Activated CD8-positive, alpha-beta memory T cell treated with anti-CD3 and anti-CD28 coated beads, Interleukin-2, amount 50 U/mL, for 4 hours (primary cell): ENCODE measurements at places on chromosomes 6 and 20.

DNA sequence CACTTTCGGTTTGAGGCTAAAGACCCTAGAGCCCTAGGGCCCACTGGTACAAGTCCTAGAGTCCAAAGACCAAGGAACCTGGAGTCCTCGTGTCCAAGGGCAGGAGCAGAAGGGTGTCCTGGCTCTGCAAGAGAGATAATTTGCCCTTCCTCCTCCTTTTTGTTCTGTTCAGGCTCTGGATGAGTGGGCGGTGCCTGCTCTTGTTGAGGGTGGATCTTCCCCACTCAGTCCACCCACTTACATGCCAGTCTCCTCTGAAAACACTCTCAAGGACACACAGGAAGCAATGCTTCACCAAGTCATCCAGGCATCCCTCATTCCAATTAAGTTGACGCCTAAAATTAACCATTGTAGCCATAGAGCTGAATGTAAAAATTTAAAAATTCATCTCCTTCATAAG, 102.1 kb downstream of the UST start:
- no peak for DNase-seq

DNA sequence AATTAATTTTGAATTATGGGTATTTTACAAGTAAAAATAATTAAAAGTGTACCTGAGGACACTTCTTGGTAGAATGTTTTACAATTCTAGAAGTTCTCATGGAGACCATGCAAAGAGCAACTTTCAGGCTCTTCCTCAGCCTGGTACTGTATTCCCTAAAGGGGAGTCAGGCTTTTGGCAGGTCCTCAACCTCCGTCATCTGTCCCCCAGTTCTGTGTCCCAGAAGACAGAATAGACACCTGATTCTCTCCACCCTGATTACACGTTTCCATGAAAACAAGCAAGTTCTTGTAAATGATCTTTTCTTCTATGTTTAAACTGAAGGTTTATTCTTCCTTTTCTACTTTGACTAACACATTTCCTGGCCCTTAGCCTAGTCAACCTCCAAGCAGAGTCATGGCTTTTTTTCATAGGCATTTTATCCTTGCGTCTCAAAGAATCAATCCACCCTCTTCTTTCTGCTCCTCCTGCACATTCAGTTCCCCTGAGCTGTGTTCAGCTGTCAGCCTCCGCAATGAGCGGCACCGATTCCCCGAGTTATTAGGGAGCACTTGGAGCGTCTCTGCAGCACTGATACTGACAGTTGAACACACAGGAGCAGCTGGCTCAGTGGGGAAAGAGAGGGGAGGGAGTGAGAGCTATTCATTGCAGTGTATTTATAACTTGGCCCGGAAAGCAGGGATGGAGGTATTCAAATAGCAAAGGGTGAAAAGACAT, 1082.4 kb upstream of the MAP3K7 start:
- DNase-seq: no peak

DNA sequence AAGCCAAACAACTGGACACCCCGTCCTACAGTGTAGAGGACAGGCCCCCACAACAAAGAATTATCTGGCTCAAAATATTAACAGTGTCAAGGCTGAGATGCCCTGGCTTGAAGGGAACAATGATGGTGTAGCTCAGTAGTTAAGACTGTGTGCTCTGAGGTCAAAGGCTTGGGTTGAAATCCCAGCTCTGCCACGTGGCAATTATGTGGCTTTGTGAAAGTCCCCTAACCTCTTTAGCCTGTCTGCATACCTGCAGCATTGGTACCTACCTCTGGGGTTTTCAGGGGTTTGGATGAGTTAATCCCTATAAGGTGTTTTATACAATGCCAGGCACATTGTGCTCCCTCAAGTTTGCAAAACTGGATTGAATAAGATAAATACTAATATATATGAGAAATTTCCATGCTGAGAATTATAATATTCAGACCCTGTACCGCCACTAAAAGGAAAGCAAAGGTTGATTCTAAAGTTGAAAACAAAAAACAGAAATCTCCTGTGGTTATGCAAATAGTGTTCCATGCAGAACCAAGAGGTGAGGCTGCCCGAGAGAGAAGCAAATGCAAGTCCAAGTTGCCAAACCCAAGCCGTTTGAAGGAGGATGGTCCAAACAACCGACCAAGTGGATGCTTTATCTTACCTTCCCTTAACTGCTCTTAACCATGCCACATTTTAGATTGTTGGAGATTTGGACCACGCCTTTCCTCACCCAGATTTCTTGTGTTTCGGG, 199.8 kb downstream of the NFATC2 start:
- DNase-seq: no peak

GRCh38 chr6:111572216-111572706, 33.4 kb downstream of the TRAF3IP2 start:
- DNase-seq: no peak

DNA sequence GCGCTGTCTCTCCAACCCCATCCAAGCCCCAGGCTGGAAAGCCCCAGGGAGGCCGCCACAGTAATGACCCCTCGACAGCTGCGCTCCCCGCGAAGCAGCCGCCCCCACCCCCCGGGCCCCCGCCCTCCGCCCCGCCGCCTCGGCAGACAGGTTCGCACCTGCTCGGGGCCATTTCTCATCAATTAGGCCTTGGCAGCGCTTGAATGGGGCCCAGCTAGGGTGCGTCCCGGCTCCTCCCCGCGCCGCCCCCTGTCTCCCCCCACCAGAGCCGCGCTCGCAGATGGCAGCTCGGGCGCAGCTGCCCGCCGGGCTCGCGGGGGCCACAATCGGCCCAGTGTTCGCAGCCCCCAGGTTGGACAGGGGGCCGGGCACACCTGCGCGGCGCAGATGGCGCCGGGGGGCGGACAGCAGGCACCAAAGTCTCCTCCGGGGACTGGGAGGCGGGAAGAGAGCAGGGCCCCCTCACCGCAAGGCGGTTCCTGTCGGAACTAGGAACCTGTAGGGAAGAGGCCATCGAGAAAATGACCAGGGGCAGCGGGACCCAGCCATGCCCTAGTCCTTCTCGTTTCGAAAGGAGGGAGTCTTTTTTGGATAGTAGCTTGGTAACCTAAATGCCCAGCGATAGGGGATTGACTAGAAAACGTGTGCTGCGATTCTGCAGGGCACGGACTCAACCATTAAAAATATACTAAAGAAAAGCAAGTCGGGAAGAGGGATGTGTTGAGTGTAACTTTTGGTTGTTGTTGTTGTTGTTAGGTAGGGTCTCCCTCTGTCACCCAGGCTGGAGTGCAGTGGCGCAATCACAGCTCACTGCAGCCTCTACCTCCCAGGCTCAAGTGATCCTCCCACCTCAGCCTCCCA, 83.2 kb upstream of the EYA2 start:
- no peak for DNase-seq

GRCh38 chr6:119326291-119327005, 23.1 kb downstream of the MAN1A1 start:
- no peak for DNase-seq

GRCh38 chr20:4862661-4863060, 138.6 kb downstream of the SLC23A2 start:
- no peak for DNase-seq

DNA sequence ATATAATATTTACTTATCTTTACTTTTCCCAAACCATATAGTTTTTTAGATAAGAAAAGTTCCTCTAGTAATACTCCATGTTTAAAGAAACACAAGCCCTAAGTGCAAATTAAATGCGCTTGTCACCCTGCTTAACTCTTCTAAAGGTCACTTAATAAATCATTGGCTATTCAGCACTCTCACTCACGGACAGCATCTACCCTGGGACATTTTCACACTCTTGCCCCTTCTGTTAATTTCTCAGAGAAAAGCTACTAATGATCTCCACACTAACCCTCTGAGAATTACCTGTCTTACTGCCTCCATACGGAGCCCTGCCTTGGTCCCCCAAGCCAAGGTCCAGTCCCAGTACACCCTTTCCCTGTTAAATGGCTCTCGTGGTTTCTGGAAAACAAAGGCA, 102.2 kb downstream of the NRN1 start:
- DNase-seq: no peak

DNA sequence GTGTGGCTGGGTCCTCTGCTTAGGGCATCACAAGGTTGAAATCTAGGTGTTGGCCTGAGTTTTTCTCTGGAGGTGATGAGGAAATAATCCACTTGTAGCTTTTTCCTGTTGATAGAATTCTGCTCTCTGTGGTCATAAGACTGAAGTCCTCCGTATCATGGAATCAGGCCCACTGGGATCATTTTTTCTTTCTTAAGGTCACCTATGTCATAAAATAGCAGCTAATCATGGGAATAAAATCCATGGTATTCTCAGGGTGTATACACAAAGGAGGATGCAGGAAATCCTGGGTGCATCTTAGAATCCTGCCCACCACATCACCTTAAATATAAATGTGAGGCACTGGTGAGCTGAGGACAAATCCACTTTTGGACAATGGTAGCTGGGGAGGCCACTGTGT, 72.7 kb downstream of the PRDM1 start:
- no peak for DNase-seq

GRCh38 chr6:143125455-143125854, 64.8 kb downstream of the AIG1 start:
- no peak for DNase-seq

- no peak for DNase-seq
These were observed 76.1 kb downstream of the SLC22A3 start for GRCh38 chr6:160424256-160424655.

DNA sequence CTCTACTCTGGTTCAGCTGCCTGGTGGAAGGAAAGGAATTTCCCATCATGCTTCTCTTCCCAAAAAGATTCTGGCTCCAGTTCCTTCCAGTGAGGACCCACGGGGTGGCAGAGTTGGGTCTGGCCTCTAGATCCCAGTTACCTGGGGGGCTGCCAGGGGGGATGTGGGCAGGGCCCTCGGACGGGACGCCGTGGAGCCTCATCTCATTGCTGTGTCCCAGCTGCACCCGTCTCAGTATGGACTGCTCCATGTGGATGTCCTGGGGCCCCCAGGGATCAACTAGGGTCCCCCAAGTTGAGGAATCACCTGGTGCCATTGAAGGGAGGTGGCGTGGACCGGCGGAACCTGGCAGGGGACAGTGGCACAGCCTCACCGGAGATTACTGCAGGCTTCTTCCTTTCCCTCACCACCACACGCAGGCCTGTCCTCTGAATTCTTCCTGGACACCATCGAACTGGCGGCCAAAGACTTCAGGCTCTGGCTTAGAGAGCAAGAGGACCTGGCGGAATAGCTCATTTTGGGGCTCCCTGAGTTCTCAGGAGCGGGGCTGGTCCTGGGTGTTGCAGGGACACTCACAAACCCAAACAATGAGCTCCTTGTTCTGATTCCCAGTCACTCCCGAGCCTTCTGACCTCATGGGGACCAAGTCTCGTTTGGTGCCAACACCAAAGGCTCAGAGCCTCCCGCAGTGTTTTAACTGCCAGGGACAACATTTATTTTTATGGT, 8.5 kb downstream of the ZBP1 start:
- peak; percentile 5 for DNase-seq

- no peak for DNase-seq
These were observed 71.1 kb downstream of the KCNB1 start for GRCh38 chr20:49411221-49411925.

- DNase-seq: no peak
These were observed 312.3 kb downstream of the TAF4 start for GRCh38 chr20:61753316-61753942.

DNA sequence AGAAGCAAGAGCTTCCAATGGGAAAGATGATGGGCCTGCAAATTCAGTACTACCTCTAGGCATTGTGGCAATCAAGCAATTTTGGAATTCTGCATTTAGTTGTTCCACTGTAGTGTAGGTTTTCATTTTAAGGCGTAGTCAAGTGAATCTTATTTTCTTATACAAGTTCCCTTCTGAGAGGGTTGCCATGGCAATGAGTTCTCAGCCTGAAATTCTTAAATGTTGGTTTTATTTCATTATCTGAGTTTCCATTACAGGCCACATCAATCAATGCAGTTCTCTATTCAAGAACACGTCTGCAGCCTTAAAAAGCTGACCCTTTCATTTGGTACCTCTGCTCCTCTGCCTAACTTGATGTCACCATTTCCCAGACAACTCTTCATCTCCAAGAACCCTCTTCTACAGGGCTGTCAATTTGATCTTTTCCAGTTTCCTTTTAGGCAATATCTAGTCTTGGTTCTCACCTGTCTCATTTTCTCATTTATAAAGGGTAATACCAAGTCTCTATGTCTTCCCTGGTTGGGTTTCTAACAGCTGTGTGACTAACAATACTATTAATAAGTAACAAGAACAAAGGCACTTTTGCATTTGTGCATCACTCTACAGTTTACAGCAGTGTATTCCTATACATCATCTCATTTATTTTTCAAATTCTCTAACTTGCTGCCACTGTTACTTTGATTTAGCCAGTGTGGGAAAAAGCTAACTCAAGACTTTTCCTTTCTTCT, 898.2 kb upstream of the FLRT3 start:
- no peak for DNase-seq

GRCh38 chr6:7515363-7515762, 26.1 kb upstream of the DSP start:
- no peak for DNase-seq

- no peak for DNase-seq
These were observed 24.5 kb downstream of the GABRR2 start for GRCh38 chr6:89290401-89291155.

GRCh38 chr6:110938171-110938570, 20.3 kb upstream of the GTF3C6 start:
- DNase-seq: no peak

- no peak for DNase-seq
These were observed 97.7 kb downstream of the PSMB1 start for GRCh38 chr6:170455335-170455979.

DNA sequence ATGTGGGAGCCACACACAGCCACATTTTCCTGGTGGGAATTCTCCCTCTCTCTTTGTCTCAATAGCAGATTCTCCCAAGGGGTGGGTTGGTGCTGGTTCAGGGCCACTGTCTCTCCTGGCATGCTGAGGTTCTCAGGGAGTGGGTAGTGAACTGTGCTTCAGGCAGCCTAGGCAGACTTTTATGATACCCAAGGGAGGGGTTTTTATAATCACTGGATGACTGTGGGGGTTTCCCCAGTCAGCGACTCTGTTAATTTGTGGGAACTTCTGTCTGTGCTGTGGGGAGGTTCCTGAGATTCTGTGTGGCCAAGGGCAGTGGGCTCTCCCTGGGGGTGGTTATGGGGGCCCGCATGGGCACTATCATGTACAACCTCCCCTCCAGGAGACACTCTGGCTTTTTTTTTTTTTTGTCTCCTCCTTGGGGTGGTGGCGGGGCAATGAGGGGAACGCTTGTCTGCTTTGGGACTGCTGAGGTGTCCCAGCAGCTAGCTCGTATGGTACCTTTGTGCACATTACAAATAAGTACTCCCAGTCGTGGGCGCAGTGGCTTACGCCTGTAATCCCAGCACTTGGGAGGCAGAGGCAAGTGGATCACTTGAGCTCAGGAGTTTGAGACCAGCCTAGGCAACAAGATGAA, 10.0 kb downstream of the PTK7 start:
- DNase-seq: no peak
